ENCODE measurements at places on chromosomes 12 and 14.

DNA sequence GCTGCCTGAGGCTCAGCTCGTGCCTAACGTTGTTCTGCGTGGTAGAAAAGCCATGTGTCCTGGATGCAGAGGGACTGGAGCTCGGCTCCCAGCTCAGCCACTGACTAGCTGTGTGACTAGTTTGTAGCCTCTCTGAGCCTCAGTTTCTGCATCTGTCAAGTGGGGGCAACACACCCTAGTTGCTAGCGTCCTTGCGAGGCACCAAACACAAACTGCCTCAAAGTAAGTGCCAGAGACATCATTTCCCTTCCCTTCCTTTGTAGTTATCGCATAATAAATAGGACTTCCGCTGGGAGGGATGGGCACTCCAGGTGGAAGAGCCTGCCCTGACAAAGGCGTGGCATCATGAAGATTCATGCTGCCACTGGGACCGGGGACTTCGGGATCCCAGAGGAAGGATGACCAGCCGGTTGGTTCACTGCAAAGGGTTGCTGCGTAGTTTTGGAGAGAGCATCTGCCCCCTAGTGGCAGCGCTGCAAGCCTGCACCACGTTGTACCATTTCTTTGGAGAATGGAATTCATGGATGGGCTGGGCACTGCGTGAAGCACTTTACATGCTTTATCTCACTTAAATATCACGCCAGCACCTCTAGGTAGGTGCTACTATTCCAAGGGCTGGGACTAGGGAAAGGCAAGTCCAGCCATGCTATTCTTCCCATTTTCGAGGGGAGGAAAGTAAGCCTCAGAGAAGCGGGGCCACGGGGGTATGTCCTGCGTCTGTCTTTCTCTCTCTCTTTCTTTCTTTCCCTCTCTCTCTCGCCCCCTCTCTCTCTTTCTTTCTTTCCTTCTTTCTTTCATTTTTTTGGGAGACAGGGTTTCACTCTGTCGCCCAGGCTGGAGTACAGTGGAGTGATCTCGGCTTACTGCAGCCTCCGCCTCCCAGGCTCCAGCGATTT, 4.6 kb downstream of the CCDC197 start:
- peak; percentile 16 for DNase-seq

GRCh38 chr12:56212361-56212760, 9.4 kb downstream of the RNF41 start:
- no peak for DNase-seq

- DNase-seq: no peak
Measured at GRCh38 chr14:101929096-101929495, 35.3 kb upstream of the DYNC1H1 start.

- DNase-seq: no peak
Measured at GRCh38 chr12:85278598-85279448, 1.2 kb upstream of the ALX1 start.

GRCh38 chr12:109467978-109468676, 9.0 kb downstream of the KCTD10 start:
- DNase-seq: no peak

DNA sequence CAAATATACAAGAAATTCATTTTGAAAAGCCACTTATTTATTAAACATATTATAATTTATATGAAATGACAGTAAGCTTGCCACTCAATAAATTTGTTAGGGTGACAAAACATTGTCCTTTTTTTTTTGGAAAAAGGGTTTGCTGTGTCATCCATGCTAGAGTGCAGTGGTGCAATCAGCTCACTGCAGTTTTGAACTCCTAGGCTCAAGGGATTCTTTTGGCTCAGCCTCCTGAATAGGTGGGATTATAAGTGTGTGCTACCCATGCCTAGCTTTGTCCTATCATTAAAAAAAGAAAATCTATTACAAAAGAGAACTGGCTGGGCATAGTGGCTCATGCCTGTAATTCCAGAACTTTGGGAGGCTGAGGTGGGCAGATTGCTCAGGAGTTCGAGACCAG, 66.8 kb downstream of the FGD6 start:
- DNase-seq: no peak

- no peak for DNase-seq
Measured at GRCh38 chr12:101859664-101860607, 17.4 kb upstream of the DRAM1 start.

DNA sequence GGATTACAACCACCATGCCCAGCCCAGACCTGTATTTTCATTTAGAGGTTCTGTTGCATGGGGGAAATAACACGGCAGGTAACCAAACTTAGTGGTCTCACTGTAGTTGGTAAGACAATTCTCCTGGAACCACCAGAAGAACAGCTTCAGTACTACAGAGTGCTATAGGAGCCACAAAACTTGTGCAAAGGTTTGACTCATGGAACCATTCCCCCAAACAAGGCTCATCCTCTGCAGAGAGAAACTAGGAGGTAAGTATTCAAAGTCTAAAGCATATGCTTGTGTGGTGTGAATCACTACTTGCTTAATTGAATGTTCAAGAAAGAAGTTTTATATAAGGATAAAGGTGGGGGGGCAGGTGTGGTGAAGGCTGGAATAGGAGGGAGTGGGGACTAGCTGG, 58.7 kb downstream of the GNS start:
- DNase-seq: no peak

DNA sequence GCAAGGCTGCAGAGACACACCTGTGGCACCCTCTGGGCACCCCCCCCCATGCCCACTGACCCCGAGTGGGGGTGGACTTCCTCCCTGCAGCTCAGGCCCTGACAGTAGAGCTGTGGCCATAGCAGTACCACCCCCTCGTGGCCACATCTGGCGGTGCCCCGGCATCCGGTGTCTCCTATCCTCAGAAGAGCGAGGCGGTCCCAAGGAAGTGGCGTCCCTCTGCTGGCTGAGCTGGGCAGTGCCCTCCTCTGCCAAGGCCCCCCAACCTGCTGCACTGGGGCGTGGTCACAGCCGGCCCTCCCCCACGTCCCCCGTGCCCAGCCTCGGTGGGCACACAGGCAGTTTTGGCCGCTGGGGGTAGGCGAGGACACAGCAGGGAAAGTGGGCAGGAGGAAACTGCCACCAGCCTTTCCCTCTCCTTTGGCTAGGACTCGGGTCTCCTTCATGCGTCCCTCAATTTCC, 6.0 kb upstream of the SLC6A12 start:
- DNase-seq: no peak

- no peak for DNase-seq
Measured at GRCh38 chr12:23502259-23502658, 447.2 kb downstream of the SOX5 start.

- DNase-seq: no peak
Measured at GRCh38 chr12:12718381-12718759, 1.2 kb downstream of the CDKN1B start.
